ENCODE measurements at places on chromosomes 5 and 9.

GRCh38 chr9:8855046-8855445, 1055.5 kb upstream of the DMAC1 start:
- no peak for DNase-seq

DNA sequence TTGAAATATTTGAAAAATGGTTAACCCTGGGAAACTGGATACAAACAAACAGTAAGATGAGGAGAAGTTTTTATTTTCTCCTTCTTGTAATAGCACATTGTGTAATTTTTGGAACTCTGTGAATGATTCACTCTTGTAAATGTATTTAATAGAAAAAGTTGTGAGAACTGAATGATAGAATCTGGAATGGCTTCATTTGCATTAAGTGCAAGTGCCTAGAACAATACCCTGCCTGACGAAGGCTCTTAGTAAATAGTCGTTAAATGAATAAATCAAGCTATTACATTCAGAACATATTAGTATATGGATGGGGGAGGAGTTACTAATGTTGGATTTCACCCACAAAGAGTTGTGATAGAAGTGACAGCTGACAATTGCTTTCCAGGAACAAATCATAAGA, 442.5 kb downstream of the EFNA5 start:
- no peak for DNase-seq

DNA sequence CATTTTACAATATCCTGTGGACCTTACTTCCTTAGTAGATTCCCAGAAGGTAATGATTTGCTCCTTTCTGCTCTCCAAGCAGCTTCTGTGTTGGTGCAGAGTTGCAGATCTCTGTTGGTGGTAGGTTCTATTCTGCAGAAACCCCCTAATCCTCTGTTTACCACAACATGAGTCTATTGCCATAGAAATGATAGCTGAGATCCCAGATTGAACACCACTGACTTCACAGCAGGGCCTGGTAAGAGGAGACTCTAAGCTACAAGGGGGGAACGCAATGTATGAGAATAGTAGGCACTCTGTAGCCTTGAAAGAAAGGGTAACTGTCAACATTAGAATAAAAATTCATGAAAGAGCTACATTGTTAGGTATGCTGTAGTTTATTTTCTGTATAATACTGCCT, 59.5 kb downstream of the MUSK start:
- DNase-seq = no peak

DNA sequence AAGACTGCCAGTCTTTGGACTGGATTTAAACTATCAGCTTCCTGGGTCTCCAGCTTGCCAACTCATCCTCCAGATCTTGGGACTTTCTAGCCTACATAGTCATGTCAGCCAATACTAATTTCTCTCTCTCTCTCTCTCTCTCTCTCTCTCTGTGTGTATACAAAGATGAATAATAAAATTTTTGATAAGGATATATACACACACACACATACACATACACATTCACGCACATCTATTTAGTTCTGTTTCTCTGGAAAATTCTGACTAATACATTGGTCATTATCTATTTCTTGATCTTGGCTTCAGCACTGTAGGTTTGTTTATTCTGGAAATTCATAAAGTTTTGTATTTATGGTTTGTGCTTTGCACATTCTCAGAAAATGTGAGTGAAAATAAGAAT, 1606.2 kb upstream of the NUDT12 start:
- no peak for DNase-seq

DNA sequence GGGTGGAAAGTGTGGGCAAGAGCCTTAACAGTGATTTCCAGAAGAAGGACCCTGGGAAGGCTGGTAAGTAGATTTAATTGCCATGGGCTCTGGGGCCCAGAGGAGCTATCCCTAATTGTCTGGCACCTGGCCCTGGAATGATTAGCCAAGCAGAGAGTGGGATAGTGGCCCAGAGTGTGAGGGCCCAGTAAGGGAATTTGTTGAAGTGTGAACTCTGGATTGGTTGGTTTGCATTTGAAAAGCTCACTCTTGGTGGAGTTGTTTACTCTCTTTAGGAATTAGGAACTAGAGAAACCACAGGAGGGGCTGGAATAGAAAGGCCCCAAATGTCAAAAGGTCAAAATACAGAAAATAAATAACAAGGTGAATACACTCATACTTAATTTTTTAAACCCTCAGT, 207.1 kb downstream of the GABRG2 start:
- DNase-seq = no peak

DNA sequence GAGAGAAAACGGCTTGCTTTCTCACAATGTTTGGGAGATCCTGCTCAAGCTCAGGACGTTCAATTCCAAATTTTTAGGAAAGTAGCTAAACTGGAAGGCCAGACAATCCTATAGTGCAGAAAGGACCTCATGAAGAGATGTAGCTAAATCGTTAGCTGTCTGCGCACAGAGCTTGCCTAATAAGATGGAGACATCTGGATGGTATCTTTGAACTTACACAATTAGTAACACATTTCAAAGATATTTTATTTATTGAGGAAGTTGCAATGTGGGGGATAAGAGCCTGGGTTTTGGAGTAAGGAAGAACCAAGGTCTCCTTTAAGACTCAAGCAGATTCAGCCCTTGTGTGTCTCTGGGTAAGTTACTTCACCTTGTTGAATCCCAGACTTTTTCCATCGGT, 28.6 kb upstream of the RAB14 start:
- no peak for DNase-seq

DNA sequence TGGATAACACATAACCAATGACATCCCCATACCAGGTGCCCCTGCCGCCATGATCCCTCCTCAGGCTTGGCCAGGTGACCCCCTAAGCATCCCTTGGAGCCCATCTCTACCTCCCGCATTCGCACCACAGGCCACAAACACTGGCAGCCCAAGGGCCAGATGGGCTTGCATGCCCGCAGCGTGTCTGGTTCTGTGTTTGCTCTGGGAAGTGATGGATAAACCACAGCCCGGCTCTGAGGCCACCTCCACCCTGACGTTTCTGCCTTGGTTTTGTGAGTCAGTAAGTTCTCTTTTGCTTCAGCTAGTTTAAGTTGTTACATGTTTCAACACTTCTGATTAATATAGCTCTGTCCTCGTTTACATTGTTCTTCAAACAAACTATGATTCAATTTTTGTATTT, 172.4 kb upstream of the PHYKPL start:
- no peak for DNase-seq

DNA sequence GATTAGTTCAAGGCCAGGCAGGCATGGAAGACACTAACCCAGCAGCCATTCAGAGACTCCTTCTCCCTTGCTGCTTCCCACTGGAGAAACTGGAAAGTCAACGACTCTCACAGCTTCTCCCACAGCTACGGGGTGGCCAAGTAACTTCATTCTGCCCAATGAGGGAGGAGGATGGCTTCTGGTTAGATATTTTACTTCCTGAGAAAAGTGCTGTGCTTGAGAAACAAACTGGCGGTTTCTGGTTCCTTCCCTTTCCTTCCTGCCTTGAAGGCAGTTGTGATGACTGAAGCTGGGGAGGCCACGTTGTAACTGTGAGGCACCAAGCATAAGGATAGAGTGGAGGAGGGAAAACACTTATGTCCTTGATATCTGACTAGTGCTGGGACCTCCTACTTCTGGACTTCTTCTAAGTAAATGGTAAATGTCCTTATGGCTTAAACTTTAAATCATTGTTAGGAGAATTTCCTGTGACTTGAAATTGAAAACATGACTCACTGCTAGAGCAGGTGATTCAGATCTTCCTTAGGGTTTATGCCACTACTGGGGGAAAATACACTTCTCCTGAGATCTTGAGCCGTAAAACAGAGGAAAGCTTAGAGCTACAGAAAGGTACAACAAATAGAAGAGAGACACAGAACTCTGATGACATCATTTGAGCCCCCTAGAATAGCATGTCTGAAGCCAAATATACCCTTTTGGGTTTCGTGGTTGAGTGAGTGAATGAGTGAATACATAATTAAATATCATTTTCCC, 3.1 kb upstream of the GNPDA1 start:
- DNase-seq = no peak

GRCh38 chr5:124581738-124582560, 164.5 kb downstream of the ZNF608 start:
- DNase-seq = no peak

- peak; percentile 31 for DNase-seq
Observed at GRCh38 chr9:71001780-71002386, 119.5 kb downstream of the TRPM3 start.

DNA sequence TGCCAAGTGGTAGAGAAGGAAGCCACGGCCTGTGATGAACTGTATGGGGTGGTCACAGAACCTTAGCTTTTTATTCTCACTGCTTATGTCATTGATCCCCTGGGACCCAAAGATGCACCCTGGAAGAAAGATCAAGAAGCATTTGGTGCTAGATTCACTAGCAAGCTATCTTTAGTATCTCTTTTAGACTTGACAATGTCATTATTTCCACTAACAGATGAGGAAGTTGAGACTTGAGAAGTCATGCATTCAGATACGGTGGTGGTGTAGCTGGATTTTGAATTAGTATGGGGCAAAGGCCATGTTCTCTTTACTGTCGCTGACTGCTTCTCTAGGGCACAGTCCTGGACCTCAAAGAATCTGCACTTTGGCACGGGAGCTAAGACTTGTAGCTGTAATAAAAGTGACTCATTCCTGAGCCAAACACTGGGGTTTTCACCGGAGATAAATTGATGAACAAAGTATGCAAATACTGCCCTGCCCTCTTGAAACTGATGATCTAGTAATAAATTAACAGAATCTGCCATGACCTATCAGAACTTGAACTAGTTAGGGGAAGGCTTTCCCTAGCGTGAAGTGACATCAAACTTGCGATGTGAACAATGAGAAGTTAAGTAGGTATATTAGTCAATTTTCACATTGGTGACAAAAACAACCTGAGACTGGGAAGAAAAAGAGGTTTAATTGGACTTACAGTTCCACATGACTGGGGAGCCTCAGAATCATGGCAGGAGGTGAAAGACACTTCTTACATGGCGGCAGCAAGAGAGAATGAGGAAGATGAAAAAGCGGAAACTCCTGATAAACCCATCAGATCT, 5.4 kb downstream of the GDA start:
- DNase-seq = no peak

DNA sequence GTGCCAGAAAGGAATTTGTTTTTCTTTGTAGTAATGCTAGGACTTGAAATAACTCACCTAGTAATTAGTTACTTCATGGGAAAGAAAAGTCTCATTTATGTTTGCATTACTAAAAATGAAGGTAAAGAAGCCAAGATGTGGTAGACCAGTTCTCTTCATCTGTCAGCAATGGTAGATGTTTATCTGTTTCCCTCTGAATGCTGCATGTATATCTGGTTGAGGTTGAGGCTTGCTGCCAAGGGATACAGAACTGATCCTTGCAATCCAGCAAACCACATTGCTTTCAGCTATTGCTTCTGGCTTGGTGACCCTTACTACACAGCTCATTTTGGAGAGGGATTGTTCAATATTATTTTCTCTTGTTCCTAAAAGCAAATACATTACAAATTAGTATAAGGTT, 73.6 kb downstream of the ZNF474 start:
- DNase-seq = no peak

- DNase-seq = no peak
Observed at GRCh38 chr5:171486613-171487012, 67.2 kb downstream of the FGF18 start.

DNA sequence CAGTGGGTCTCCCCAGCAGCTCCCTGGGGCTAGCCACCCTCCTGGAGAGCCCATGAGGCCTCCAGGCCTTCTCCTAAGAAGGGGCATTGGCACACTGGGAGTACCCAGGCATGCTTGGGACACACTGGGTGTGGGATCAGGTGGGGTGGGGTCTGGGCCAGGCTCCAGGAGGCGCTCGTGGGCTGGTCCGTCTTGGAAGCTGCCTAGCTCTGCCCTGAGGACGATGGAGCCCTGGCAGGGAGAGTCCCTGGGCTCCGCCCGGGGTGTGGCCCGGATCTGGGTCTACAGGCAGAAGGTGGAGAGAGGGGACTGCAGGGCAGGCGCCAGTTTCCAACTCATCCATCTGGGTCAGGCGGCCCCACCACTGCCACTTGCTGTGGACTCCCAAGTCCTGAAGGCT, 2.4 kb downstream of the PRRX2 start:
- DNase-seq = no peak

- DNase-seq = no peak
Observed at GRCh38 chr5:127827451-127827850, 124.3 kb downstream of the CCDC192 start.

DNA sequence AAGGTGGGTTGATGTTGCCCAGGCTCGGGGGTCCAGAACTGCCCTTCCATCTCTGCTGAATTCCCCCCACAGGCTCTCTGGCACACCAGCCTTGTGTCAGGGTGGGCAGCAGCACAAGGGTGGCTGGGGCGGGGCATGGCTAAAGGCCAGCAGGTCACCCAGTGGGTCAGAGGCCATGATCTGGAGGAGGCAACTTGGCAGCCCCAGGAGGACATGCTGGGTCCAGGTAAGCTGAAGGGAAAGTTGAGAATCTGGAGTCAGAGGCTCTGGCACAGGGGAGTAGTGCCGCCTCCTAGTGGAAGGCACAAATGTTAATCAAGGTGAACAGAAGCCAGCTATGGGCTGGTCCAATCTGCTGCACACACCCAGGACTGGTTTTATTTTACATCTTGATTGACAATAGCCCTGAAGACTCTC, 6.2 kb downstream of the TMEM8B start:
- no peak for DNase-seq

- no peak for DNase-seq
Observed at GRCh38 chr5:18920966-18921365, 1067.0 kb downstream of the CDH18 start.

- DNase-seq = peak; percentile 52
Observed at GRCh38 chr5:35237580-35238376, 7.5 kb upstream of the PRLR start.

- DNase-seq = no peak
Observed at GRCh38 chr5:79236362-79236969, 535 bp downstream of the JMY start.

- DNase-seq = no peak
Observed at GRCh38 chr5:18052569-18052968, 418.3 kb downstream of the TAF11L14 start.

- no peak for DNase-seq
Observed at GRCh38 chr9:133285252-133285775, 10.3 kb upstream of the ABO start.

DNA sequence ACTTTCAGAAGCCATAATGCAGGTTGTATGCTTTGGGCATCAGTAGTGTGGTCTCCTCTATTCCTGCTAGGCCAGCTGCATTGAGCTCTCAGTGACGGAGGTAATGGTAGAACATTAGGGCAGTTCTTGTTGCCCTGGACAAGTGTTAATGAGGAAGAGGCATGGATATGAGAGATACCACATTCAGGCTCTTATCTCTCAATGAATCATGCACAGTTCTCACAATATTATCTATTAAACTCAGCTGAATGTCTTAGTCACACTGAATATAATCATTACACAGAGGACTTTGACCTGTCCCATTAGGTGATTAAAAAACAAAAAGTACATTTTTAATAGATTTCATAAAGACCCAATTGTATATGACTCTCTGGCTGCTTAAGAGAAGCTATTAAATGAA, 76.6 kb upstream of the SSBP2 start:
- no peak for DNase-seq
